ENCODE measurements at places on chromosomes 2 and 18.

- no peak for DNase-seq
Observed at GRCh38 chr2:122081751-122082150, 326.3 kb downstream of the TSN start.

GRCh38 chr2:237556773-237557632 lies 9.4 kb upstream of the PRLH start:
- DNase-seq, result no peak

DNA sequence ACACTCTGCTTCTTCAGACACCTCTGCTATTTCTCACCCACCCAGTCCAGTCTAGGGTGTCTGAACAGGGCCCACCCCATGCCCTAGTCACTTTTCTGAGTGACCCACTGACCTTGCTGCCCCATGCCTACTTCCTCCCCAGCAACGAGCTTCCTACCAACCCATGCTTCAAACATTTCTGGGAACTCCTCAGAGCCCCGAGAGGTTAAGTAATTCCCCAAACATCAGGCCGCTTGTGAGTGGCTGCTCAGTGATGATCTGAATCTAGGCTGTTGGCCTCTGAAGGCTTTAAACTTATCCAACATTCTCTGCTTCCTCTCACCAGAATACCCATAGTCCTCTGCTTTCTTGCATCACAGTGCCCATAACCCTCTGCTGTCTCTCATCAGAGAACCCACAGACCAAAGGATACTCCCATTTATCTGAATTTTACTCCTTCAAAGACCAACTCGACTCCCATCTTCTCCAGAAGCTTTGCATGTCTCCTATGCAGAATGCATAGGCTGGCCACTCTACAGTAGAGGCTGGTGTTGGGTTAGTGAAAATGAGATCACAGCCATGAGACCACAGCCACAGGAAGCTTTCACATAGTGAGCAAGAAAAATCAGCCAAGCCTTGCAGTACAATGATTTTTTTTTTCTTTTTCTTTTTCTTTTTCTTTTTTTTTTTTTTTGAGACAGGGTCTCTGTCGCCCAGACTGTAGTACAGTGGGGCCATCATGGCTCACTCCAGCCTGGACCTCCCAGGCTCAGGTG lies 309.5 kb upstream of the LYPD1 start:
- DNase-seq, result no peak

- no peak for DNase-seq
Observed at GRCh38 chr18:22475426-22476100, 57.8 kb upstream of the CTAGE1 start.

GRCh38 chr18:24727685-24728084 lies 267.2 kb downstream of the HRH4 start:
- DNase-seq, result no peak

GRCh38 chr2:72605836-72606442 lies 219.9 kb downstream of the EXOC6B start:
- no peak for DNase-seq

DNA sequence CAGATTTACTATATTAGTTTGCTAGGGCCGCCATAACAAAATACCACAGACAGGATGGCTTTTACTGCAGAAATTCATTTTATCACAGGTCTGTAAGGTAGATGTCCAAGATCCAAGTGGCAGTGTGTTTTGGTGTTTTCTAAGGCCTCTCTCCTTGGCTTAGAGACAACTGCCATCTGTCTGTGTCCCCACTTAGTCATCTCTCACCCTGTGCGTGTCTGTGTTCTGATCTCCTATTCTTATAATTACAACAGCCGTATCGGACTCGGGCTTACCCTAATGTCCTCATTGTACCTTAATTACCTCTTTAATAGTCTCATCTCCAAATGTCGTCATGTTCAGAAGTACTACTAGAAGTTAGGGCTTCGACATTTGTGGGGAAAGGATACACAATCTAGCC lies 362.3 kb upstream of the CDH19 start:
- DNase-seq, result no peak
